ENCODE measurements at places on chromosomes 4 and X. TPM values are rescaled to one million over a fixed set of nuclear protein-coding genes. Genes with fewer than 3 reads are reported as not detected.

DNA sequence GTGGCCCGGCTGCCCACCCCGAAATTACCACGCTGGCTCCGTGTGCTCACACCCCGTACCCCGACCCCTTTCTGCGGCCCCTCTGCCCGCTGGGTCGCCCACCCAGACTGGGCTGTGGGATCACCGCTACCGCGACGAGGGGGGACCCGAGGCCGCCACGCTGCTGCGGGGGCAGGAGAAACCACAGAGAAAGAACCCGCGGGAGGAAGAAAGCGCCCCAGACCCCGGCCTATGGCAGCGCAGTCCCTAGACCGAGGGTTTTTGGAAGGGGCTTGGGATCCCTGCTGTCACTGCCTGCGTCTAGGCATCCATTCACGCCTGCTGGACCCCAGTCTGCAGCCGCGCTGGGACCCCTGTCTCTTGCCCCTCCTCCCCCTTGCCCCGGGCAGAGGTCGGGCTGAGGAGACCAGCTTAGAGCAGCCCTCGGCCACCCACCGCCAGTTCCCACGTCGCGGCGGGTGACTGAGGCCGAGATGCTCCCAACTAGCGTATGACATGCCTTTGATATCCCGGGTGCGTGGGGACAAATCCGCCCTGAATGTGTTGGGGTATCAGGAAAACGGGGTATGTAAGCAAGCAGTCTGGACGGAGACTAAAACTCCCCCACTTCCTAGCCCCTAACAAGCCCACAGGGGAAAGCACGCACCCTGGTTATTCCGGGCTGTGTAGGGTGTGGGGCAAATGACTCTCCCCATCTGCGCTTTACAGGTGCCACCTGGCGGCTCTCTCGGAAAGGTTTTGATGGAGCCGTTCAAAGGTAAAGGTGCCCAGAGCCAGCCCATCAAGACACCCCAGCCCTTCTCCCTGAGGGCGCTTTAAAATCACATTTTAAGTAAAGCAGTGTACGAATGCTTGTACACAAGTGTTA, 862 bp upstream of the INPP4B start:
- H3K4me1 ChIP-seq: peaks cover 7% of the 10 kb centered on the region
- DNase-seq: peak; percentile 60
- no peak overlapping the region for H3K27ac ChIP-seq
- no peaks in the 10 kb centered on the region for H3K27me3 ChIP-seq

DNA sequence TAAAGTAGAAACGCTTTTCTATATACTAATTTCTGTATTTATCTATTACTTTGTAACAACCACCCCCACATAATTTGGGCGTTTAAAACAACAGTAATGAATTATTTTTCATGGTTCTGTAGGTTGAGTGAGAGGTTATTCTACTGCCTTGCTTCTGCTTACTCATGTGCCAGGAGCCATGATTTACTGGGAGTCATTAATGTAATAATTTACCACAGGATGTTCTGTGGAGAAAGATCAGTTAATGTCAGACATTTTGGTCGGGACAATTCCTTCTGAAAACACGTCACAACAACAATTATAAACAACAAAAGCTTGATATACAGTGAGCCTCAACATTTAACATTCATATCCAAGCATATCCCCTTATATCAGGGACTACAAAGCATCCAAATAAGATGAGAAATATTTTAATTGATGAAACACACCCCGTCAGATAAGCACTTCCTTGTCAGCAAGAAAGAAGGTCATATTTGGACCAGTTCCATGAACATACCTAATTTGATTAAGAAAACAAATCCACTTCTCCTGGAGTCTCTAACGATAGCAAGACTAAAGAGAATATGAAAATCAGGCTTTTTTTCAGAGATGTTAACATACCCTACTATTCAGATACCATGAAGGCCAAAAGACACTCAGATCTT, 238.5 kb downstream of the PRDM5 start:
- no peaks in the 10 kb centered on the region for H3K27me3 ChIP-seq
- H3K27ac ChIP-seq: no peak overlapping the region

ANOS1 gene
- total RNA-seq: 57.3 TPM

GRCh38 chr4:38090455-38091246, 130.5 kb downstream of the PTTG2 start:
- no peak for DNase-seq
- no peak overlapping the region for H3K4me3 ChIP-seq
- no peak overlapping the region for H3K27ac ChIP-seq
- H3K36me3 ChIP-seq: peaks cover 11% of the 10 kb centered on the region

- peak overlapping the region; percentile 84 for H3K27ac ChIP-seq
- no peak overlapping the region for H3K4me3 ChIP-seq
- peak; percentile 94 for DNase-seq
- H3K36me3 ChIP-seq: no peaks in the 10 kb centered on the region
- H3K27me3 ChIP-seq: no peaks in the 10 kb centered on the region
Observed at GRCh38 chr4:184287697-184288255, 70.1 kb upstream of the ENPP6 start.

- no peaks in the 10 kb centered on the region for H3K36me3 ChIP-seq
- DNase-seq: no peak
- H3K4me3 ChIP-seq: no peak overlapping the region
- no peaks in the 10 kb centered on the region for H3K27me3 ChIP-seq
- no peak overlapping the region for H3K27ac ChIP-seq
- no peaks in the 10 kb centered on the region for H3K4me1 ChIP-seq
Observed at GRCh38 chr4:173490817-173491528, 39.1 kb downstream of the HAND2 start.

CCKAR gene
- total RNA-seq: not detected

DNA sequence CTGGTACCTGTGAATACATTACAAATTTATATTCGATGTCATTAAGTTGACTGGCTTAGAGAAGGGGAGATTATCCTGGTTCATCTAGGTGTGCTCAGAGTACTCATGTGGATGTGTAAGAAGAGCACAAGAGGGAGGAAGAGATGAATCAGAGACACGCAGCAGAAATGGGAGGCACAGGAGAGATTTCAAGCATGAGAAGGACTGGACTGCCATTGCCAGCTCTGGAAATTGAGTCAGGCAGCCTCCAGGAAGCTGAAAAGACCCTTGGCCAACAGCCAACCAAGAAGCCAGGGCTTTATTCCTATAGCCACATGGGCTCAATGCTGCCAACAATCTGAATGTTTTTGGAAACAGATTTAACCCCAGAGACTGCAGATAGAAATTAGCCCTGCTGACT, 1390.0 kb downstream of the STIM2 start:
- no peak overlapping the region for H3K4me3 ChIP-seq
- H3K27ac ChIP-seq: no peak overlapping the region
- DNase-seq: no peak
- H3K36me3 ChIP-seq: no peaks in the 10 kb centered on the region
- H3K27me3 ChIP-seq: no peaks in the 10 kb centered on the region

DNA sequence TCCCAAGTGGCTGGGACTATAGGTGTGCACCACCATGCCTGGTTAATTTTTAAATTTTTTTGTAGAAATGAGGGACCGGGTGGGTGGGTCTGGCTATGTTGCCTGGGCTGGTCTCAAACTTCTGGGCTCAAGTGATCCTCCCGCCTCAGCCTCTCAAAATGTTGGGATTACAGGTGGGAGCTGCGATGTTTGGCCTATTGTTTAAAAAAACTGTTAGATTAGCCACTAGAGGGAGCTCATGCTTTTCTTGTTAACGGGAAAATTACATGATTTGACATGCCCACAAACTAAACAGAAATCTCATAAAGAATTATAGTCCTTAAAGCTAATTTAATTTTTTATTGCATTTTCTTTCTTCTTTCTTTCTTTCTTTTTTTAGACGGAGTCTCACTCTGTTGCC, 5.0 kb upstream of the SDAD1 start:
- no peak overlapping the region for H3K4me3 ChIP-seq
- H3K4me1 ChIP-seq: no peaks in the 10 kb centered on the region
- H3K27me3 ChIP-seq: no peaks in the 10 kb centered on the region
- no peak overlapping the region for H3K27ac ChIP-seq

RS1 gene
- 0.67 TPM for total RNA-seq

DNA sequence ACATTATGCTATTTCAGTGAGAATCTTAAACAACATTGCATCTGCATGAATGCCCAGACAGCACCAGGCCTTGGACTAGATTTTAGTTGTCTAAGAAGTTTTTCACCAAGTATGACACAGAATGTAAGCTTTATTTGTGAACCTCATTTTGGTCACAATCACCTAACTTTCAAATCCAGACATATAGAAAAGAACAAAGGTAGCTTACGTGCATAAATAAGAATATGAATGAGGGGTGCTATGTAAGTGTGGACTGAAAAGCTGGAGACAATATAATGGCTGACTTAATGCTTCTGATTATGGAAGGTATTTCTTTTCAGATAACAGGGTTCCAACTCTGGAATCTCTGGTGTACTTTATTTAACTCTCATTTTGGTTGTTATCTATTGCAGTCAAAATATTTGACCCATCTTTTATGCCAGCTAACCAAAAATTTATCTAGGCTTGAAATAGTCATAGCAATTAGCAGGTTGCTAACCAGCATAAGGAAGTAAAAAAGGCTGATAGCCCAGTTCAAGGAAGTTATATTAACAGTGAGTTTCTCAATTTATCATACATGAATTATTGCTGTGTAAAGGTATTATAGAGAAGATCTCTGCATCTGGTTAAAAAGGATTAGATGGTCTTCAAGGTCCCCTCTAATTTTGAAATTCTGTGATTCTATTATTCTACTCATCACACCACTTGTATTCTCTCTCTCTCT, 36.5 kb downstream of the SLC7A11 start:
- no peak for DNase-seq
- H3K36me3 ChIP-seq: no peaks in the 10 kb centered on the region
- no peak overlapping the region for H3K4me3 ChIP-seq
- no peaks in the 10 kb centered on the region for H3K4me1 ChIP-seq

ZCCHC18 gene
- not detected for total RNA-seq

- no peak within 1 kb of the TSS for H3K27ac ChIP-seq
- no peaks in the 10 kb centered on the region for H3K36me3 ChIP-seq
Observed at GRCh38 chr4:99321241-99322191, at the start of gene ADH1B. ADH1B (minus strand) TSS chr4:99321401; CDS start chr4:99321331, 70 bp downstream.

- peak overlapping the region; percentile 44 for H3K27ac ChIP-seq
- no peak overlapping the region for H3K4me3 ChIP-seq
- H3K27me3 ChIP-seq: no peaks in the 10 kb centered on the region
- no peaks in the 10 kb centered on the region for H3K36me3 ChIP-seq
Observed at GRCh38 chrX:12970691-12971202, 4.2 kb upstream of the TMSB4X start.

DNA sequence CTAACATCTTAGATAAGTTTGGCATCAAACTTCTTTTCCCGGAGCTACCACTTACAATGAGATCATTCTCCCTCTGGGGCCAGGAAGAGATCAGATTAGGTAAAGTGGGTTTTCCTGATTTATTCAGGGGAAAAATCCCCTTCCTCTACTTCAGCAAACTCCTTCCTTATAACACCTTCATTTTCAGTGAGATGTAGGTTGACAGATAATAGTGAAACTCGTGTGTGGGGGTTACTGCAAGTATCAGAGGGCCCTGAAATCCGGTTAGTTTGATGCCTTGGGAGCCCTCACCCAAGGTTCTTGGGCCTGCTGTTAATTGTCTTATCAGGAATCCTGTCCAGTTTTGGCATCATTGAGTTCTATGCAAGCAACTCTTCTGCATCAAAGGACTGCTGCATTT, 10.8 kb downstream of the FTHL17 start:
- H3K36me3 ChIP-seq: no peaks in the 10 kb centered on the region
- H3K27me3 ChIP-seq: no peaks in the 10 kb centered on the region
- no peaks in the 10 kb centered on the region for H3K4me1 ChIP-seq

GRCh38 chr4:174088795-174089194, 194.7 kb downstream of the FBXO8 start:
- DNase-seq: no peak
- no peak overlapping the region for H3K27ac ChIP-seq
- no peaks in the 10 kb centered on the region for H3K4me1 ChIP-seq
- H3K27me3 ChIP-seq: no peaks in the 10 kb centered on the region
- no peaks in the 10 kb centered on the region for H3K36me3 ChIP-seq
- H3K4me3 ChIP-seq: no peak overlapping the region
